ENCODE measurements at places on chromosomes 3 and 15.

GRCh38 chr3:128399221-128399915 lies 67.3 kb downstream of the DNAJB8 start:
- no peak for DNase-seq

- DNase-seq, result no peak
Observed at GRCh38 chr15:99106417-99107220, 1.7 kb downstream of the SYNM start.

DNA sequence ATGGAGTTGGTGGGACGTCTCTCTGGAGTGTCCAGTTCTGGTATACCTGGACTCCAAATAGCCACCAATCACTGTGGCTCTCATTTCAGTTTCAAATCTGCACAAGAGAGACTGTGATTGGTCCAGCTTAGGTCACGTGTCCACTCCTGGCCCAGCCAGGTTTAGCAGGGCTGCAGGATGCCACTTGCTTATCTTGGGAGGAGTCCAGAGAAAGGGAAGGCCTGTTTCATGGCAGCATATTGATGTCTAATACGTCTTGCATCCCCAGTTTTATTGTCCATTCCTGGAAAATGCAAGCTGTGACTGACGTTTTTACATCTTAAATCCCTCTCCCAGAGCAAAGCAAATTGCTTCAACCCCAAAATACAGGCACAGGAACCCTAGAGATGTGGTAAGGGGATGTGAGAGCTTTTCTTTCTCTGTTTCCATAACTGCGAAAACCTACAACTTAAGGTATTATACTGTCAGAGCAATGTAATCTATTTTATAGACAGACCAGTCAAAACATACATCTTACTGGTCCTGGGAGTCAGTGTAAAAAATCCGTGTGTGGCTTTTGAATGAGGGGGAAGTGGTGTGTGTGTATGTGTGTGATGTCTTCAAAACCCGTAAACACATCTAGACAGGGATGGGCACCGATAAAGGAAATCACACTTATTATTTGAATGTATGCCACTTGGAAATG lies 274.4 kb downstream of the TLE3 start:
- no peak for DNase-seq

DNA sequence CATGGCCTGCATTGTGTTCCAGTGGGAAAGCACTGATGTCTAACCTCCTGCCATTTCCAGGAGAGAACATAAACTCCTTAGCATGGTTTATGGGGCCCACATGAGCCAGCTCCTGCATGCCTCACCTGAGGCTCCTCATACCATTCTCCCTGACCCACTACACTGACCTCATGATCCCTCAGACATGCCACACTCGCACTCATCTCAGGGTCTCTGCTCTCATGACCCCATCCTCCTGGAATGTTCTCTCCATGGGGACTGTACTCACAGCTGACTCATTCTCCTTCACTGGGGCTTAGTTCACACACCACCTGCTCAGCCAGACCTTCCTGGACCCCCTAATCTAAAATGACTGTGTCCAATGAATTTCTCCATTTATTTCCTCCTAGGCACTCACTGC lies 4.0 kb upstream of the LMCD1 start:
- no peak for DNase-seq

- DNase-seq, result no peak
Observed at GRCh38 chr15:100278596-100279380, 63.0 kb downstream of the ADAMTS17 start.

- DNase-seq, result no peak
Observed at GRCh38 chr3:89223188-89223587, 115.8 kb downstream of the EPHA3 start.

- DNase-seq, result no peak
Observed at GRCh38 chr15:98763179-98763578, 114.8 kb downstream of the IGF1R start.

- DNase-seq, result no peak
Observed at GRCh38 chr3:171797873-171798272, 12.4 kb downstream of the PLD1 start.

GRCh38 chr15:79595995-79596622 lies 164.0 kb downstream of the MINAR1 start:
- peak; percentile 60 for DNase-seq

DNA sequence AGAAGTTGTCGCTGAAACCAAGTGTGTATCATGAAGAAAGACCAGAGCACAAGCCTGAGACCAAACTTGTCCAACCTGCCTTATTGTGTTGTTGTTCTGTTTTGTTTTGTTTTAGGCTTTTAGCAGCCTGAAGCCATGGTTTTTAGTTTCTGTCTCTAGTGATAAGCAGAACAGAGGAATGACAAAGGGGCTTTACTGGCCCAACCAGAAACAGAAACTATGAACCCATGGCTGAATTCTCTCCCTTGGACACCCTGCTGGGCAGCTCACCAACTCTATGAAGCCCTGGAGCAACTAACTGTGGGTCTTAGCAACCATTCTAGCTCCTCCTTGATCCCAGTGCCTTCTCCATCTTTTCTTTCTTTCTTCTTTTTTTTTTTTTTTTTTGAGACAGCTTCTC lies 30.3 kb downstream of the HCLS1 start:
- DNase-seq, result no peak

GRCh38 chr3:51794206-51794605 lies 15.2 kb upstream of the IQCF6 start:
- no peak for DNase-seq

DNA sequence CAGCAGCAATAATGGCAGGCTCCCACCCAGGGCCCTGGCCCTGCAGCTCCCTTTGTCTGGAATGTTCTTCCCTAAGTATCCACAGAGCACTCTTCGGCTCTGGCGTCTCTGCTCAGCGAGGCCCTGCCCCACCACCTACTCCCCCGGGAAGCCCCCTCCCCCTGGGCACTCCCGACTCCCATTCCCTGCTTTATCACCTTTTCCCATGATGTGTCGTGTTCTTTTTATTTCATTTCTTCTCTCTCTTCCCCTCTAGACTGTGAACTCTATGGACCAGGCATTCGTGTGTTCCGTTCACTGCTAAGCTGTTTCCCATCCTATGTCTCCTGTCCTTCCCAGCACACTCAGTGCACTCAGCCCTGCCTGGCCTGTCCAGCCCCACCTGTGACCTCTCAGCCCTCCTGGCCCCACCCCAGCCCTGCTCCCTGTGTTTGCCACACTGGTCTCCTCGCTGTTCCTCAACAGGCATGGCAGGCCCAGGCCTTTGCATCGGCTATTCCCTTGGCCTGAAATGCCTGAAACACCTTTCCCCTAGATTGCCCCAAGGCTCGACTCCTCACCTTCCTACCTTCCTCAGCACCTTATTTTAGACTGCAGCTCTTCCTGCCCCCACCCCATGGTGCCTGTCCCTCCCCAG lies 107.4 kb downstream of the TPRA1 start:
- no peak for DNase-seq

DNA sequence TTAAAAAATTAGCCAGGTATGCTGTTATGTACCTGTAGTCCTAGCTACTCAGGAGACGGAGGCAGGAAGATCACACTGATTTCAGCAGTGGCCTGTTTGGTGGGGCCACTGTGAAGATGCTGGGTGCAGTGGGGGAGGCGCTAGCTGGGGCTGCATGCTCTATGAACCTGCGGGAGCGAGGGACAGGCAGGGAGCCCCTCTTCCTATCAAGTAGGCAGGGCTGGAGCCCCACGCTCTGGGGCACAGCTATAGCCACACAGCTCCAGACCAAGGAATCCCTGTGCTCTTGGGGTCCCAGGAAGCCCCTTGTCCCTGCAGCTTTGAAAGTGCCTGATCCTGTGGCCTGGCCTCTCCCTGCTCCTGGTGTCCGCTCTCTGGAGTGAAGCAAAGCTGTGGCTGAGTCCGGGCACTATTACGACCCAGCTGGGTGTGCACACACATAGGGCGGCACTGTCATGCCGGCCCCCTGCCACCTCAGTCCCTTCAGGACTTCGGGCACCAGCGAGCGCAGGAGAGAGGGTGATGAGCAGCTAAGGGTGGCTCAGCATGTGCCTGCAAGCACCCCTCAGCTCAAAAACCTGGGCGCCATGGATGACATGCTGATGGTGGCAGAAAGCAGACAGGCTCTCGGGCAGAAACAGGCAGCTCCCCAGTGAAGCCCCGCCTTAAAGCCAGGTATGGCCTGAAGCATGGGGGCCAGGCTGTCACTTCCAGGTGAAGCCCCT lies 262.6 kb downstream of the TBC1D5 start:
- no peak for DNase-seq

GRCh38 chr15:41971895-41972252 lies 483 bp downstream of the EHD4 start:
- DNase-seq, result no peak

DNA sequence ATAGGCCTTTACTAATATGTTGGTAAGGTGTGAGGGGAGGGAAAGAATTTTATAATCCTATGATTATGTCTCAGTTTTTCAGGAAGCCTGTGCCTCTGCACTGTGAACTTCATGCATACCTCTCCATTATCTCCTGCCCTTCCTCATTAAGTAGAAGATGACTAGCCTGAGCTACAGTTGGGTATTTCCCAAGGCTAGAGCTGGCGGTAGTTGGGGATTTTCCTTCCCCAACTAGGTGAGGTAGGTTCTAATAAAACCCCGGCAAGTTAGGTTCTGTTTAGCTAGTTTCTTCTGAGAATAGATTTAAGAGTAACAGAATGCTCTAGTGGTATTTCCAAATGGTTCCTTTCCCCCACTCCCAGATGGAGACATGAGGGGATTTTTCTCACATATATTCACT lies 414.5 kb downstream of the GRM7 start:
- no peak for DNase-seq

DNA sequence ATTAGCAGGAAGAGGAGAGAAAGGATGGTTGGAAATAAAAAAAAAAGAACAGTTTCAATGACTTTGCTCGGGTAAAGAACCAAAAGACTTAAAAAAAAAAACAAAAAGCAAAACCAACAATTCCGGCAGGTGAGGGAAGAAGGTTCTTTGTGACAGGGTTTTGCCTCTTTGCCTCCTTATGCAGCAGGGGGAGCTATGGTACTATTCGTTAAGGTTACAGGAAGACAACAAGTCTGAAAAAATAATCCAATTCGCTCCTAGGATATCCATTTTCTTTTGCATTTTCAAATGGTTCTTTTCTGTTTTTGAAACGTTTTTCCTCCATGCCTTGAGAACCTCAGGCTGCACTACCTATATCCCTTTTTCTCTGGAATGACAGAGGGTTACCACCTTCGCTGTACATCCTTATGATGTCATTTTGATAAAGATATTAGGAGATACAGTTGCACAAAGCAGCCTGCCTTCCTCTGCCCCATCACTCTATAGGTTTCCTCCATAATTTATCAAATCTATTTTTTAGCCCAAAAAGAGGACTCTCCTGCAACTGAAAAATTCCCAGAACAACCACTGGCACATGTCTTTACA lies 55.0 kb downstream of the CFAP20DC start:
- DNase-seq, result peak; percentile 16

DNA sequence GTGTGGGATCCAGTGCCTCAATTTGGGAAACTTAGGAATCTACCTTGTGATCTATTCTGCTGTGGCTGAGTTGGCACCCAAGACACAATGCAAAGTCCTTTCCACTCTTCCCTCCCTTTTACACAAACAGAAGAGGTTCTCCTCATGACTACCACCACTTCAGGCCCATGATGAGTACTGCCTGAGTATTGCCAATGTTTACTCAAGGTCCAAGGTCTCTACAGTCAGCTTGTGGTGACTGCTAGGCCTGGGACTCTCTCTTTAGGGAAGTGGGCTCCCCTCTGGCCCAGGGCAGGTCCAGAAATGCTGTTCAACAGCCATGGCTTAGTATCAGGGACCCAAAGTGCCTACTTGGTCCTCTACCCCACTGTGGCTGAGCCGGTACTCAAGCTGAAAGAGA lies 56.8 kb upstream of the PEX5L start:
- no peak for DNase-seq

GRCh38 chr3:71376503-71376902 lies 207.0 kb downstream of the FOXP1 start:
- DNase-seq, result no peak

GRCh38 chr15:25882466-25882865 lies 19.3 kb upstream of the ATP10A start:
- DNase-seq, result no peak

- DNase-seq, result no peak
Observed at GRCh38 chr3:155101398-155101797, 21.3 kb downstream of the MME start.

- no peak for DNase-seq
Observed at GRCh38 chr3:189605717-189606116, 25.5 kb upstream of the TP63 start.

GRCh38 chr3:45992133-45992729 lies 3.4 kb downstream of the FYCO1 start:
- DNase-seq, result no peak

DNA sequence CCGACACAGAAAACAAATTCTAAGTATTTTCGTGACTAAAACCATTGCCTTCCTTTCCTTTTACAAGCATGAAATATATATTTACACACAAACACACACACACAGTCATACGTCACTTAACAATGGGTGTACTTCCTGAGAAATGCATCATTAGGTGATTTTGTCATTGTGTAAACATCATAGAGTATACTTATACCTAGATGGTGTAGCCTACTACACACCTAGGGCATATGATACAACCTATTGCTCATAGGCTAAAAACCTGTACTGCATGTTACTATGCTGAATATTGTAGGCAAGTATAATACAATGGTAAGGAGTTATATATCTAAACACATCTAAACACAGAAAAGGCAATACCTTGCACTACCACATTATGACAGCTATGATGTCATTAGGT lies 28.6 kb downstream of the COL6A5 start:
- DNase-seq, result peak; percentile 22

- peak; percentile 20 for DNase-seq
Observed at GRCh38 chr3:17639257-17639656, 103.2 kb downstream of the TBC1D5 start.

- no peak for DNase-seq
Observed at GRCh38 chr3:43872901-43873300, 182.2 kb downstream of the ABHD5 start.

DNA sequence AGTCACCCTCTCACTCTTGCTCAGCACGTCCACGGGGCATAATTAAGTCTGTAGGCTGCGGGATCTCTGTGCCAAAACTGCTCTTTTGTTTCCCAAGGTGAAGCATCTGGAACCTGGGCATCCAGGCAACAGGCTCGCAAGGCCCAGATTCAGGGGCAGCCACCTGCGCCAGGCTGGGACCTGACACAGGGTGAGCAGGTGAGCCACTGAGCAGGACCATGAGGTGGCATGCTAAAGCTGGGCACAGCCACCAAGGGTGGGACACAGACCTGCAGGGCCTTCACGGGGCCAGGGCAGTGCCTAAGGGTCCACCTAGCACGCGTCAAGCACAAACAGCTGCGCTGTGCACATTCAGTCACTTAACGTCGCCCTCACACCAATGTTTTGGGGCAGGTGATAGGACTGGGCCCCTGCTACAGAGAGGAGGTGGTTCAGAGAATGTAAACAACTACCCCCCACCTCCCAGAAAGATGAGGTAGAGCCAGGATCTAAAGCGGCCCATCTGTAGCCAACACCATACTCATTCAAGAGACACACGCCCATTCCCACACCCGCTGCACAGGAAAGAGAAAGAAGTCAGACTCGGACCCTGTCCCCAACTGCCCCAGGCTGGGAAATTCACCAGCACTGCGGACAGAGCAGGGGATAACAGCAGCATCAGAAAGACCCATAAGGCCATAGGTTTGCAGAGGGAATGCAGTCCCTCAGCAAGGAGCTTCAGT lies 16.3 kb downstream of the XXYLT1 start:
- DNase-seq, result no peak

- DNase-seq, result no peak
Observed at GRCh38 chr3:108471426-108471825, 39.0 kb downstream of the MYH15 start.

GRCh38 chr15:80561500-80561899 lies 133.6 kb upstream of the ABHD17C start:
- no peak for DNase-seq

All from epithelial cell of prostate (primary cell).